ENCODE measurements at places on chromosomes 11 and 22.

DNA sequence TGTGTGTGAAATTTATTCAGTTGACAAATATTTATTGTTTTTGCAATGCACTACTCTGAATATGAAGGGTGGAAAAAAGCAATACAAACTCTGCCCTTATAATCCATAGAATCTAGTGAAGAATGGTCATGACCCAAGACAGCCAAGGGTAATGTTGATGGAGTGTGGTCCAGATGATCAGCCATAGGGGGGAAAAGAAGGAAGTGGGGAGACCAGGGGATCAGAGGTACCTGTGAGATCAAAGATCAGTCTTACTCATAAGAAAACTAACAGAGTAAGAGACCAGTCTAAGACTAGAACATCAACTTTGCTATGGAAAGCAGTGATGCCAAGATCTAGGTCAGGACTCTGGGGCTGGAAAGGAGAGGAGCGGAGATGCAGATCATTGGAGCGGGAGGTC, 47.0 kb upstream of the ETS1 start:
- DNase-seq: no peak

DNA sequence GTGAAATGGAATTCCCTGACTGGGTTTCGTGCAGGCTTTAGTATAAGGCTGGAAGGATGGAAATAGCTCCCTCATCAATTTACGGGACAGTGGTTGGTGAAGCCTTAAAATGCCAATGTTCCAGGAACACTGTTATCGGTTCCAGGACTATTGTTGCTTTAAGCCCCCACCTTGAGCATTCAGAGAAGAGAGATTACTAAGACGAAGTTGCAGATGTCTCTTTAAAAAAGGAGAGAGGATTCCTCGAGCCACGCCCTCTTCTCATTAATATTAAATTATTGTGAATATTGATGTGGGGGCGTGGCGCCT, 195 bp upstream of the CREB3L1 start:
- DNase-seq: peak; percentile 58

- no peak for DNase-seq
Observed at GRCh38 chr11:118009864-118010737, 23.9 kb downstream of the IL10RA start.

DNA sequence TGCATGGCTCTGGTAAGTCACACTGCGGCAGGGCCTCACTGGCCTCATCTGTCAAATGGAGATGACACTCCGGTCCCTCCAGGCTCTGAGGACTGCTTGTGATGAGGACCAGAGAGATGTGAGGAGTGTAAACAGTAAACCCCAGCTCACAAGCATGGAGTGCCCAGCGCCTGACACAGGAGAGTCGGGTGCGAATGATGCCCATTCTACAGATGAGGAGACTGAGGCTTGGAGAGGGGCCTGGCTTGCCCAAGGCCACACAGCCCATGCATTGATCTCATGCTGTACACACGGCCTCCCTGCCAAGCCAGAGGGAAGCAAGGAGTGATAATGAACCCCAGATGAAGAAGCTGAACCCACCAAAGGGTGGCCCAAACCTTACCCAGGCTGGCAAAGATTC, 37.2 kb downstream of the ELFN2 start:
- DNase-seq: no peak

DNA sequence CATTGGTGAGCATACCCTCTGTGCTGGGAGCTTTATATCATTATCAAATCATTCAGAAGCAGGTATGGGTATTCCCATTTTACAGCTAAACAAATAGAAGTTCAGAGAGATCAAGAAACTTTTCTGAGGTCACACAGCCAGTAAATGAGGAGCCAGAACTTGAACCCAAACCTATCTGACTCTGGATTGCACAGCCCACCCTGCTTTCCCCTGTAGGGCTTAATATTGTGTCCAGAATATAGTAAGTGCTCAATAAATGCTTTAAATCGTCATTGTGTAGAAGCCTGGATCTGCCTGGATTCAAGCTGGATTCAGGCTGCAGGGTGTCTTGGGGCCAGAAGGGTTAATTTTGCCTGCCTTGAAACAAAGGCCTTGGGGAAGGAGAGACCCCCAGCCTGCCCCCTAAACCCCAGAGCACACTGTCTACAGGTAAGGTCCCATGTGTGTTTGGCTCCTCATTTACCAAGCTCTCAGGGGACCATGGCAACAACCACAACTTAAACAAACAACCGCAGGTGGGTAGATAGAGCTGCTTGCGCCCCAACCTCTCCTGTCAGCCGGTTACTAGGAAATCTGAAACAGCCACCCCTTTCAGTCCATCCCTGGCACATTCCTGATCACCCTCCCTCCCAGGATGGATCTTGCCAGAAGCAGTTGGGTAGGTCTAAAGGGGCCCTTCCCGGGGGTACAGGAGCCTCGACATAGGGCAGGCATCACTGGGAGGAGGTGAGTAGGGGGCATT, 3.0 kb upstream of the SEC14L3 start:
- DNase-seq: peak; percentile 55

- peak; percentile 96 for DNase-seq
Observed at GRCh38 chr11:61361741-61362541, at the start of the genes CYB561A3 and TMEM138. TSS of gene CYB561A3 (minus strand) at chr11:61361882. CDS start at chr11:61356713, 5,169 bp downstream. TSS of gene TMEM138 (plus strand) at chr11:61362374. CDS start at chr11:61364391, 2,017 bp downstream.

GRCh38 chr22:40586781-40587180, 49.7 kb downstream of the MRTFA start:
- DNase-seq: no peak

GRCh38 chr11:16505481-16505880, 149.1 kb upstream of the SOX6 start:
- no peak for DNase-seq

DNA sequence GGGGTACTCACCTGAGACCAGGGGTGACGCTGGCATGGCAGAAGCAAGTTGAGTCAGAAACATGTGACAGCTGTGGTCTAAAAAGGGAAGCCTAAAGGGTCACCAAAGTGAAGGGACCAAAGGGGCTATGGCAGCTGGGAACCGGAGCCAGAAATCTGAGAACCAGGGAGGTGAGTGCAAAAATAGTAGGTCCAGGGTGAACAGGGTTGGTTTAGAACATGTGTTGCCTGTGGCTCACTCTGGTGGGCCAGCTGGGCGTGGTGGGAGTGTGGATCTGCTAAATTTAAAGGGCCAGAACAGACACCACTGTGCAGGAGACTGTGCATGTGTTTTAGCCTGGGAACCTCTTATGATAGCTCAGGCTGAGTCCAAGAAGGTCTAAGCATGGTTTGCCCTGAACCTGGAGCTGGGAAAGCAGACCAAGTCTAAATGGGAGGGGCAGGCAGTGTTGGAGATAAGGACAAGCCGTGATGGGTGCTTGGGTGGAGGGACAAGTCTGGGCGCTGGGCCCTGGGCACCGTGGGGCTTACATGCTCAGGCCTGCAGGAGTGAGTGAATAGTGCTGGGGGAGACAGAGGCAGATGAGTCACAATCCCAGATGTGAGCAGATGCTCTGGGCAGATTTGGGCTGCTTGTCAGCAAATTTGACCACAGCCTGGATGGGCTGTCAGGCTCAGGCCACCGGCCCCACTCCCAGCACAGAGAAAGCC, 41.4 kb upstream of the ZBED5 start:
- peak; percentile 58 for DNase-seq

DNA sequence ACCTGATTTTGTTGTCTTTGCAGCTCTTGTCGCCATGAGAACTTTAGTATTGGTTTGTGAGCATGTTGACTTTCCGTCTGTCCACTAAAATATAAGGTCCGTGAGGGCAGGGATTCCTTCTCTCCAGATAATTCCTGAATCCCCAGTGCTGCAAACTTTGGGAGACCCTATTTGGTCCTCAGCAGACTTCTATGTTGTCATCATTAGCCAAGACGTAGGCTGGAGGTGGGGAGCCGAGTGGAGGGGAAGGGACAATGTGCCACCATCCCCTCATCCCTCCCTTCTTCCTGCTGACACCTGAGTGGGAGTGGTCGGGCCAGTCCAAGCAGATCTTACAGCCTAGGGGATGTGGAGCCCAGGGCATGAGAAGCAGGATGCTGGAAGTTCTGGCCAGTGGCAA, 690.6 kb downstream of the TBC1D22A start:
- no peak for DNase-seq

GRCh38 chr11:126419801-126420697, 64.6 kb downstream of the ST3GAL4 start:
- DNase-seq: no peak

DNA sequence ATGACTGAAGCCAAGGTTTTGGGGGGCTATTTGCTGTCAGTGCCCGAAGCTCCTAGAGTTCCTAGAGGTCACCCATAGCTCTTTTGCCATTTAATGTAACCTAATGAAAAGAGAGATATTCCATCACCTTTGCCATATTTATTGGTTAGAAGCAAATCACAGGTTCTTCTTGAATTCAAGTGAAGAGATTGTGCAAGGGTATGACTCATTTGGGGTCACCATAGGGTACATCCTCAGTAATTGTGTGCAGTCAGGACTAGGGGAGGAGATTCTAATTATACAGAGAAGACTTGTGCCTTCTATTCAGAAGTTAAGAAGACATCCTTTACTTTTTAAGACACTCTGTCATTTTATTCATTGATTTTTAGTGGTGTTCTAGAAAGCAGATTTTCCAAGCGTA, 6.9 kb upstream of the PRAME start:
- DNase-seq: no peak

DNA sequence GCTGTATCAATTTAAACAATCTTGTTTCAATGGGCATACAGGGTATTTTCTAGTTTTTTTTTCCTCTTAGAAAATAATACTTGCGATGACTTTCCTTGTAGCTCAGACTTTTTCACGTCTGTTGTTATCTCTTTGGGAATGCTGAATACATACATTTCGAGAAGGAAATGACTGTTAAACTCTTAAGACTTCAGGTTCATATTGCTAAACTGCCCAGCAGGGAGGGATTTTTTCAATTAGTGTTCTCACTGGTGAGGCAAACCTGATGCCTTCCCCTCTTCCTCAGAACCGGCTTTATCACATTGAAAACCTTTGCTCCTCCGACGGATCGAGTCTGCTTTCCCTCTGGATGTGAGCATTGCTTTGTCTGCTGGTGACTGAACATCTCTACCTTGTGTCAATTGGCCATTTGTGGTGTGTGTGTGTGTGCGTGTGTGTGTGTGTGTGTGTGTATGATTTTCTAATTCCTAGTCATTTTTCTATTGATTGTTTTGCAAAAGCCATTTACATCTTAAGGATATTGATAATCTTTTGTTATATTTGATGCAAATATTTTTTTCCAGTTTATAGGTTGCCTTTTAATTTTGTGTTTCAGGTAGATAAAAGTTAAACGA, 6.6 kb downstream of the NEAT1 start:
- no peak for DNase-seq

DNA sequence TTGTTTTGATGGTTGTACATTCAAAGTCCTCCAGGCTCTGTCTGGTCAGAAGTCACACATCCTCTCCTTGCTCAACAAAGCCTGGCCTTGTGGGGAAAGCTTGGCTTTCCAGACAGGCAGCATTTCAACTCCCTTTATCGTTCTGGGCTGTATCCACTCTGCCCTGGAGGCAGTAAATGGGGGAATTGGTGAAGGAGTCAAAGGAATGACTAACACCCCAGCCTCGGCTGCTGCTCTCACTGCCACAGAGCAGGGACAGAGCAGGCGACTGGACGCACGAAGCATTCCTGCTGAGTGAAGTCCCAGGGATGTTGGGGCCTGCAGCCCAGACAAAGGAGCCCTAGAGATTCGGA, 52.8 kb downstream of the WNT11 start:
- no peak for DNase-seq

DNA sequence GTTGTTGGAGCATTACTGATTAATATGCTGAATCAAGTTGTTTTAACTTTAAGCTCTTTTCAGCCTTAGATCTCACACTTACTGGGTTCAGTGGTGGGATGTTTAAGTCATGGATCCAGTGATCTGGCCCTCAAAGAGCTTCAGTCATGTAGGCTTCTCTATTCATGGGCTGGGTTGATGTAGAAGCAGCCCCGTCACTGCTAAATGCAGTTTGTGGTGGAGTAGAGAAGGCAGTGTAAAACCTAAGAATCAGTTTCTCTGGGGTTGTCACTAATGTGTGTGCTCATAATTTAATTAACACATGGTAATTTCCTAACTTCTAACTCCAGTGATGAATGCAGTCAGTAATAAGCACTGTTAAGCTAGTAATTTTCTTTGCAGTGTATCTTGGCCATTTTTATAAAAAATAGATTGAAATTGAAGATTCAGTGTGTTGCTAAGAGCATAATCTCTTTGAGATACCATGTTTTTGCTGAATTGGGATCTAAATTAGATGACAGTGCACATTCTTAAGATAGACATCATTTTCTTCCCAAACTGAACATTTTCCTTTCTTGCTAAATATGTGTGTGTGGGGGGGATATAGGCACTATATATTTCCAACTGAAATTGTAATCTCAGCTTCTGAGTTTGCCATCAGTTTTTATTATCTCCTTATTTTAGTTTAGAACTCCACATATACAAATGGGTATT, 9.0 kb downstream of the SPCS2 start:
- no peak for DNase-seq

- no peak for DNase-seq
Observed at GRCh38 chr11:123384116-123384515, 46.0 kb upstream of the GRAMD1B start.

DNA sequence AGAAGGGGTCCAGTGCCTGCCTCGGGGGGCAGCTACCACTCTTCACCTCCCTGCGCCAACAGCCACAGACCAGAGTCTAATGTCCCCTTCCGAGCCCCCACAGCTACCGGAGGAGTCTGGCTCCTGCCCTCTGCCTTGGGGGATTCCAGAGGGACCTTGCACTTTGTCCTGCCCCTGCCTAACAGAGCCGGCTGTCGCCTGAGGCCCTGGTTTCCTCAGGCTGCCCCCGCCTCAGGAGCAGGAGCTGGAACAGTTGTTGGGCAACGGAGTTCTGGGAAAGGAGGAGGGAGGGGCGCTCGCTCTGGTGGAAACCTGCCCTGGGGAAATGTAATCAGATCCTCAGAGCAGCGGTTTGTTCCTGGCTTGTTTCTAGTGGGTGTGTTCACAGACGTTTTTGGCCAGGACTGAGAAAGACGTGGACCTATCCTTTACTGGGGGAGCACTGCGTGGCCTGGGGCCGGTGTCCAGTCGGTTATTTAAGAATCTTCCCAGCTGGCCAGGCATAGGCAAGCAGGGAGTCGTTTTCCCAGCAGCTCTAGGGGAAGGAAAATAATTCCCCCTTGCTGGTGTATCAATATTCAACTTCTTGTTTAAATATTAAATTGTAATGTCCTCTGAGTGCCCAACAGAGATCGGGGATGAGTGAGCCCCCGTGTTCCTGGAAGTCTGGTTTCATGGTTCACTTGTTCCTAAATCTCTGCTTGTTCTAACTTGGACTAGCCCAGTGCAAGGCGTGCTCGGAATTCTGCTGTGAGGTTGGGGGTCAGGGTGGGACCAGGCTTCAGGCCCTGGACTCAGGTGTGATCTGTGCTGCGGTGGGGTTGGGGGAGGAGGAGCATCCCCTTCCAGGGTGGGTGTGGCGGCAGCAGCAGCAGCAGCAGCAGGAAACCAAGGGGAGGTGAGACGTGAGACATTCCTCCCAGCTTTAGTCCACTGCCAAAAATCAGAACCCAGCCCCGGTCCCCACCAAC, 32.1 kb downstream of the A4GALT start:
- peak; percentile 67 for DNase-seq

GRCh38 chr11:11843642-11844041, 1.9 kb downstream of the USP47 start:
- DNase-seq: no peak

DNA sequence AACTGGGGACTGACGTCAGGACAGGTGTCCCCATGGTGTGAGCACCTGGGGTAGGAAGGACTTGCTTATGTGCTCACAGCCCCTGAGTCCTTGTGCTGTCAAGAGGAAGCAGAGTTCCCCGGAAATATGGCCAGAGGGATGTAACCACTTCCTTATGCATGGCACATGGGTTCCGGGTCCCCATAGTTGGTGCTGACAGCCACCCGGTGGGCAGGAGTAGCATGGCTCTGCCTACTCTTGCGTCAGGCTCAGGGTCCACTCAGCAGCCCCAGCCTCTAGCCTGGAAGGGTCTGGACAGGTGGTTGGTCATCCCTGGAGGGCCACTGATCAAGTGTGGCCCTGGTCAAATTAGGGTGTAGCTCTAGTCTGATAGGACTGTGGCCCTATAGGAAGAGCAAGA, 42.8 kb upstream of the CCND1 start:
- no peak for DNase-seq

All from NCI-H345 (cell line).